Inflammatory macrophage treated with lipopolysaccharide for 1 hour (primary cell): ENCODE measurements at places on chromosomes 4 and X.

DNA sequence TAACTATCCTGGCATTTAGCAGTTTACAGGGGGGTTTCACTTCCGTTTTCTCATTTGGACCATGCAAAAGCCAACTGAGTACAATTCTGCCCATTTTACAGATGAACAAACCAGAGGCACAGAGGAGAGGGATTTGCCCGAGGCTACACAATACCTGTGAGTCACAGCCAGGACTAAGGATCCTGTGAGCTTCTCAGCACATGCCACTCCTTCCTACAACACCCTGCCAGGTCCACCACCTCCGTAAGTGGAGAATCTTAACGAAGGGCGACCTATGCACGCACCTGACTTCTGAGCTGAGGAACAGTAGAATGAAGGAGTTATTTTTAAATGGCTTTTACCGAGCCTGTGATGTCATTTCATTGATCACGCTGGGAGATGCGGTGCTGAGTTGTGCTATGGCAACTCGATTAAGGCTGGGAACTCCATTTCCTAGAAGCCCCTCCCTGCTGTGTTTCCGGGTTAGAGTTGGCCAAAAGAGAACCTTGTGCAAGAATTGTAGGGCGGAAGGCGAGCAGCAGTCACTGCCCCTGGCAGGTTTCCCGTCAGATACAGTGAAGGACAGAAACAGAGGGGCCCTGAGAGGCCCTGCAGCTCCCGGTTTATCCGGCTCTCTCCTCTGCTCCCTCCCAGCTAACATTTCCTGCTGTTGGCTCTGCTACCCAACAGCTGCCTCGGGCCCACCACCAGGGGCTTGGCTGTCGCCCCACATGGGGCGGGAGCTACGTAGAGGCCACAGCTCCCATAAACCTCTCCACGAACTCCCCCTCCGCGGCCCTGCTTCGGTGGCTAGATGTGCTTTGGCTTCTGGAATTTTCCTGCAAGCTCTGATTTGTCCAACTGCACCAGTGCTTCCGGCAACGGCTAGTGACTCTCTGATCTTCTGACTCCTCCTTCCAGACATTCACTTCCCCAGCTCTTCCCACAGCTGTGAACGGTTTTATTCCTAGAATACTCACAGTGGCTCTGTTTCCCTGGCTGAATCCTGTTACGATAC is 75.1 kb upstream of the USP9X start:
- peak; percentile 69 for DNase-seq

DNA sequence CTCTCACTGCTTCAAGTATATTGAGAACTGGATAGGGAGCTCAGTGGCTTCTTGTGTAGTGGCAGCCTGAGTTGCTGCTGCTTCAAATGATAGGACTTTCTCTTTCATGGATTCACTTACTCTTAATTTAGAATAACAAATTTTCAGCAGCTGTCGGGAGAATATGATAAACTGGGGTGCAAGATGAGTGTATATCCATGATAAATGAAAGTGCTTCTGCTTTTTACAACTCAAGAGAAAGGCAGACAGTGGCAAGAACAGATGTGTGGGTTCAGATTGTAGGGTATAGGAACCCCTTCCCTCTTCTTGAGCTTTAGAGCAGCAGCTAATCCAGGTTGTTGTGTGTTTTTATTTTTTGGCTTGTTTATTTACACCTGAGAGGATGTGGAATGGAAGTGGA is 1.0 kb downstream of the SH3BGRL start:
- peak; percentile 10 for DNase-seq

GRCh38 chr4:120452001-120452400 is 385.4 kb upstream of the MAD2L1 start:
- DNase-seq: no peak

DNA sequence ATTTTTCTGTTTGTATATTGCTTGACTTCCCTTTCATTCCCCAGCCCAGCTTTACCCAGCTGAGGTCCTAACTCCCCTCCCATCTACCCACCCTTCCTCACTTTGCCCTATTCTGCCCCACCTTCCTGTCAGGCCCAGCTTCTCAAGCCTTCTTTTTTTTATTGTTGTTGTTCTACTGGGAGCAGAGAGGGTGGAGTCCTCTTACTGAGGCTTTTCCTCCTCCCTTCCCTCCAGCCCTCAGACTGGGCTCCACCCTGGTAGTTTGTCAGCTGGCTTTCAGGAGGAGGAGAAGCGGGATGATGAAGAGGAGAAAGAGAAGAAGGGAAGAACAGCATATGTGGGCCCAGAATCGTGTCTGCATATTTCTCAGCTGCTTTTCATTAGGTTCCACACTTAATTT is 3.2 kb upstream of the KLF8 start:
- no peak for DNase-seq

GRCh38 chr4:54318904-54319303 is 89.8 kb downstream of the PDGFRA start:
- peak; percentile 79 for DNase-seq

GRCh38 chr4:90375081-90375480 is 247.9 kb downstream of the CCSER1 start:
- no peak for DNase-seq

GRCh38 chr4:3879681-3880614 is 113.8 kb downstream of the ADRA2C start:
- DNase-seq: no peak

DNA sequence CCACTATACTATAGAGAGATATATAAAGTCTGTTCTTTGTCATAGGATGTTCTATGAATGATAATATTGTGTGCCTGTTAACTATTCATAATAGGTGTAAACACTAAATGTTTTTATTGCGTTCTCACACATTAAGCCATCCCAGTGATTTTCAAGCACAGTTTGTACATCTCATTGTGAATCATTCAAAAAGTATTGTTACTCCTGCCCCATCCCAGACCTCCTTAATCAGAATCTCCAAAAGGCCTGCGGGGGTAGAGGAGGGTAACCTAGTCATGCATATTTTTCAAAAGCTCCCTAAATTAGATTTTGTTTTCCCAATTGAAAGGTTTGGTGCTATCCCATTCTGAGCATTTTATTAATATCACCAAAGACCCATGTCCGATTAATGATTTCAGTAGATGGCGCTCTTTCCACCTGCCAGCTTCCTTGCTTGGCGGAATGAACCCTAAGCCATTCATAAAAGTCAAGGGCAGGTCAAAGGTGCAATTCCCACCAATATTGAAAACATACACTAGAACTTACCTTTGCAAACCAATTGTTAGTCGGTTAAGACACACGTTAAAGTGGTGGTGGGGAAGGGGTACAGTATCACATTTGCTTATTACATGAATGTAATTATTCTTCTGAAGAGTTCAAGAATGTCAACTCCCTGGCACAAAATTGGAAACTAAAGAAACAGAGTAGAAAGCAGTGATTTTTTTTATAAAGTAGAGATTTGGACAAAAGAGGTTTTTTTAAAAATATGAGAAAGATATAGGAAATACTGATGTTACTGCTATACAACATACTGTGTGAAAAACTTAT is 5.8 kb upstream of the TET2 start:
- no peak for DNase-seq

DNA sequence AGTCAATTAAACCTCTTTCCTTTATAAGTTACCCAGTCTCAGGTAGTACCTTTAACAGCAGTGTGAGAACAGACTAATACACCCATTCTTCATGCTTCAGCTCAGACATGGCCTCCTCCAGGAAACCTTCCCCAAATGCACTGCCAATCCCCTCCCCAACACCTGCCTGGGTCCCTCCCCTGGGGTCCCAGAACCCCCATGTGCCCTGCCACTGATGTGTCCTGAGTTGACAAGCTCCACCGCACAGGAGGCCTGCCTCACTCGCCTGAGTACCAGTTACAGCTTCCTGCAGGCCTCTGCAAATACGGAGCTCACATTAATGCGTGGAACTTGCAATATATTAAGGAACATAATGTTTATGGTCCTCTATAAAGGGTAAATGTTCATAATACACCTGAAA is 34.9 kb upstream of the CRMP1 start:
- DNase-seq: no peak

DNA sequence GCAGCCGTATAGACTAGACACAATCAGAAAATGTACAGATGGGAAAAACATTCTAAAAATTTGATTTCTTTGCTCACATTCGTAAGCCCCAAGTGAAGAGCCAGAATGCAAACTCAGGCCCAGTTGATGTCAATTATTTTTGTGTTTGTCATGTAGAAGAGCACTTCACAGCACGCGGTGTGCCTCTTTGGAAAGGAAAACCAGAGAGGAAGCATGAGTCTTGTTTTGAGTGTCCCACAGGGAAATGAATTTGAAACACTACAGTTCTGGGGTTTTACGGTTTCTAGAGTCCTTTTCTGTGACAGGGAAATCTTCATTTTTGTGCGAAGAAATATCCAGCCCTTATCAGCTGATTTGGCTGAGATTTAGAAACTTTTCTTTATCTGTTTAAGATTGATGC is 554.6 kb upstream of the BOD1L1 start:
- DNase-seq: no peak

DNA sequence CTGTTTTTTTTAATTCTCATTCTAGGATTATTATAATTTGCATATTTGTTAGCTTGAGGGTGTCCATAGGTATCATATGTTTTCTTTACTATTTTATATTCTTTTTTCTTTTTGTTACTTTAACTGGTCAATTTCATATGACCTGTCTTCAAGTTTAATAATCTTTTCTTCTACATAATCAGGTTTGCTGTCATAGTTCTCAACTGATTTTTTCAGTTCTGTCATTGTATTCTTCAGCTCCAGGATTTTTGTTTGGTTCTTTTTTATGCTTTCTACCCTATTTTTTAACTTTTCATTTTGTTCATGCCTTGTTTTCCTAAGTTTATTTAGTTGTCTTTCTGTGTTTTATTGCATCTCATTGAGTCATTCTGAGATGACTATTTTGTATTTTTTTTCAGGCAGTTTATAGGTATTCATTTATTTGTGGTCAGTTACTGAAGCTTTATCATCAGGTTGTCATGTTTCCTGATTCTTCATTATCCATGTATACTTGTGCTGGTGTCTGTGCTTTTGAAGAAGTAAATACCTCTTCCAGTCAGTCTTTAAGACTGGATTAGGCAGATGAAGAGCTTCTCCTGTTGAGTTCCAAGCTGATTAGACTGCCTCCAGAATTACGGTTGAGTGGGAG is 220.3 kb upstream of the VEGFC start:
- no peak for DNase-seq

DNA sequence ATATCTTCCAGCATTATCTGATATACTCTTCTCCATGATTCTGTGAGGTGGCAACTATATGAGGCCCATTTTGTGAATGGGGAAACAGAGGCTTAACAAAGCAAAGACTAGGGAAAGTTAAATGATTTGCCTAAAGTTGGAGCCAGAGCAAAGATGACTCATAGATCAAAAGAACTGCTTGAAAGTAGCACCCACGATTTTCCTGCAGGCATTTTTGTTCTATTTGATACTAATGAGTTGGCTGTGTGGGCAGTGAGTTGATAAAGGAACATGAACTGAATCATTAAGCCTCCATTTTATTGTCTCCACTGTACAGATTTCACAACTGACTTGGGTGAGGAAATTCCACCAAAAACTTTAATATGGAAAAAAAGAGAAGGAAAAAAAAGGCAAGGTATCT is 138.9 kb upstream of the IGFBP7 start:
- no peak for DNase-seq

- DNase-seq: no peak
Observed at GRCh38 chr4:5960252-5960880, 57.9 kb downstream of the C4orf50 start.

DNA sequence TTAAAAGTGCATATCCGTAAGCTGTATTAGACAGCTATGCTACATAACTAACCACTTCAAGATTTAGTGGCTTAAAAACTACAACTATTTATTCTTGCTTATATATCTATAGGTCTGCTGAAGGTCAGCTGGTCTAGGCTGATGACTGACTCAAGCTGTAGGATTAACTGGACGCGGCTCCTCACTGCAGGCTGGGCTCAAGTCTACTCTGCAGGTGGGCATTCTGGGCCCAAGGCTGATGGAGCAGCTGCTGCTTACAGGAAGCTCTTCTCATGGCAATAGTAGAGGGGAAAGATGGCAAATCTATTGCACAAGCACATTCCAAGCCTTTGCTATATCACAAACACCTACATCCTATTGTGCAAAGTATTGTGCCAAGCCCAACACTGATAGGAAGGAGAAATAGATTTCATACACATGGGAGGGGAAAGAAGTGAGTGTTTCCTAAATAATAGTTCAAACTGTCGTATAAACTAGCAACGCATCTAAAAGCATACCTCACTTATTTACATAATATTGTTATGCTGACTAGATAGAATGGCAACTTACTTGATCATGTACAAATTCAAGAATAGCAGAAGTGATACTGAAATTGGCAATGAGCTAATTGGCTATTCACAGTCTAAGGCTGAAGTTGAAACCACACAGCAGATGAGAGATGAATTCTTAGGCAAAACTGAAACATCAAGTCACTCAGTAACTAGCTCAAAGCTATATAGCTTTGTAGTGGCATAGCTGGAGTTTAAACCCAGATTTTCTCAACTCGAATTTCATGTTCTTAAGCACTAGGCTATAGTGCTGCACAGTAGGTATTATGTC is 263.8 kb downstream of the NKX6-1 start:
- no peak for DNase-seq

DNA sequence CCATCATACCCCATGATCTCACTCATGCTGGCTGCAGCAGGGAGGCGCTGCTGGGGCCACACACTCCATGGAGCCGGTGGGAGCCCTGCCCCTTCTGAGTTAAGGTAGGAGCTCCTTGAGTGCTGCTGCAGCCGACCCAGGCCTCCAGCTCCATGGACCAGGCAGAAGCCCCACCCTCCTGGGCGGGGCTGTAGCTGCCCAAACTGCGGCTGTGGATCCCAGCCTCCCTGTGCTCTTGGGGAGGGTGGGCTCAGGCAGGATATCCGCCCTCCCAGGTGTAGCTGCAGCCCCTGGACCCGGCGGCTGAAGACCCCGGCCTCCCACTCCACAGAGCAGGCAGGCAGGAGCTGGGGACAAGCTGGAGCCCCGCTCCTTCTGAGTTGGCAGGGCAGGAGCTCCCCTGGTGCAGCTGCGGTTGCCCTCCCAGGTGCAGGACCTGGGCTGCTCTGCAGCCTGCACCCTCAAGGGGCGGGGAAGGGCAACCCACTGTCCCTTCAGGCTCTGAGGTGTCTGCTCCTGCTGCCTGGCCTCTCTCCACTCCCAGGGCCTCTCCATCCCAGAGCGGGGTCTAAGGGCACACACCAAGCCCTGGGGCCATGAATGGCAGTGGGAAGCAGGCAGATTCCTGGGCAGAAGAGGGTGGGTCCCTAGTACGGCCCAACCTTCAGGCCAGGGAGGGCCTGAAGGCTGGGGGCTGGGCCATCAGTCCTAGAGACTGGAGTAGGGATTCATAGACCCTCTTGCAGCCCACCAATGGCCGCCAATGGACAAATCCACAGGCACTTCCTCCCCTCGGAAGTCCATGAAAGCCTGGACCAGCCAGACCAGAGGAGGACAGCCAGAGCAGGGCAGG is 466.1 kb downstream of the DTHD1 start:
- no peak for DNase-seq

DNA sequence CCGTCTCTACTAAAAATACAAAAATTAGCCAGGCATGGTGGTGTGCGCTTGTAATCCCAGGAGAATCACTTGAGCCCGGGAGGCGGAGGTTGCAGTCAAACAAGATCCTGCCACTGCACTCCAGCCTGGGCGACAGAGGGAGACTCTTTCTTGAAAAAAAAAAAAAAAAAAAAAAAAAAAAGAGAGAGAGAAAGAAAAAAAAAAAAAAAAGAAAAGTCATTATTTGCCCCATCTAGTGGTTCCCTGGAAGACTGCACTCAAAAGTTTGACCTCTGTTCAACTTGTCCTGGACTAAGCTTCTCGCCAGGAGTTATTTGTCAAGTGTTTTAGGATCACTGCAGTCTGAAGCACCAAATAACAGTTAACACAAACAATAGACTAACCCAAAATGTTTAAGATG is 45.3 kb upstream of the KCTD8 start:
- no peak for DNase-seq

- DNase-seq: peak; percentile 58
Observed at GRCh38 chr4:57190601-57191481, 80.7 kb upstream of the IGFBP7 start.
